Body of pancreas (tissue), 4 donors: ENCODE measurements at places on chromosomes 6 and 20. TPM values are rescaled to one million over a fixed set of nuclear protein-coding genes. Genes with fewer than 3 reads are reported as not detected.

The OR2J3 gene
- total RNA-seq, result not detected

The CD109 gene
- 2.6 TPM for total RNA-seq

The KCNK15 gene
- 1.8 TPM for total RNA-seq

The SLC52A3 gene
- 1.3 TPM for total RNA-seq

The PLG gene
- not detected for total RNA-seq

The FAM50B gene
- 9.9 TPM for total RNA-seq
